ENCODE measurements at places on chromosomes 7 and 10.
A peak's percentile ranks its signal among the peaks of the same experiment; 100 is the strongest.

- DNase-seq: no peak
Measured at GRCh38 chr7:16982640-16983350, 101.0 kb upstream of the AGR3 start.

DNA sequence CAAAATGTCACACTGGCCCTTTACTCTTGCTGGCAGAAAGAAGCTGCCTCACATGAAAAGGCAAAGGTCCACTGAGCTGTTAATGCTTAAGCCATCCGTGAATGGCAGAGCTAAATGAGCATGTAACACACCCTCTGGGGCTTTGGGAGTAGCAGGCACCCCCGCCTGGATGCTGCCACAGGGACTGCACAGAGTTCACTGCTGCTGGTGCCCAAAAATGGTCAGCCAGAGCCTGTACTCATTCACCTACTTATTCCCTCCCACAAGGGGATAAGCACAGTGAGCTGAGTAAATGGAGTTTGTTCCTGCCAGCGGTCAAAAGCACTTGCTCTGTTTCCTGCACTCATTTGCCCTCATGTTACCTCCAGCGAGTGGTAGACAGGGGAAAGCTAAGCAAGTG lies 374.0 kb upstream of the STEAP1 start:
- no peak for DNase-seq

- DNase-seq: no peak
Measured at GRCh38 chr7:117250801-117251200, 72.1 kb downstream of the WNT2 start.

DNA sequence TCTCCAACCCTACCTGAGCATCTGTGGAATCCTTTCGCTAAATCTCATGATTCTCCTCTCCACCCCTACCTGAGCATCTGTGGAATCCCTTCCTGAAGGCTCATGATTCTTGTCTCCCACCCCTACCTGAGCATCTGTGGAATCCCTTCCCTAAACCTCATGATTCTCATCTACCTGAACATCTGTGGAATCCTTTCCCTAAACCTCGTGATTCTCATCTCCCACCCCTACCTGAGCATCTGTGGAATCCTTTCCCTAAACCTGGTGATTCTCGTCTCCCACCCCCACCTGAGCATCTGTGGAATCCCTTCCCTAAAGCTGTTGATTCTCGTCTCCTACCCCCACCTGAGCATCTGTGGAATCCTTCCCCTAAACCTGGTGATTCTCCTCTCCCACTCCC lies 342.0 kb downstream of the SDK1 start:
- DNase-seq: no peak

GRCh38 chr7:108805808-108806397 lies 236.2 kb downstream of the DNAJB9 start:
- peak; percentile 15 for DNase-seq

- DNase-seq: no peak
Measured at GRCh38 chr10:96073722-96074121, 30.3 kb downstream of the CCNJ start.

All from DMS 273 treated with DMSO at 0.1 percent for 48 hours (cell line).